Pancreas (tissue), 10 donors: ENCODE measurements at places on chromosomes 16 and 17. TPM values are rescaled to one million over a fixed set of nuclear protein-coding genes. Genes with fewer than 3 reads are reported as not detected.
A peak's percentile ranks its signal among the peaks of the same experiment; 100 is the strongest.

DNA sequence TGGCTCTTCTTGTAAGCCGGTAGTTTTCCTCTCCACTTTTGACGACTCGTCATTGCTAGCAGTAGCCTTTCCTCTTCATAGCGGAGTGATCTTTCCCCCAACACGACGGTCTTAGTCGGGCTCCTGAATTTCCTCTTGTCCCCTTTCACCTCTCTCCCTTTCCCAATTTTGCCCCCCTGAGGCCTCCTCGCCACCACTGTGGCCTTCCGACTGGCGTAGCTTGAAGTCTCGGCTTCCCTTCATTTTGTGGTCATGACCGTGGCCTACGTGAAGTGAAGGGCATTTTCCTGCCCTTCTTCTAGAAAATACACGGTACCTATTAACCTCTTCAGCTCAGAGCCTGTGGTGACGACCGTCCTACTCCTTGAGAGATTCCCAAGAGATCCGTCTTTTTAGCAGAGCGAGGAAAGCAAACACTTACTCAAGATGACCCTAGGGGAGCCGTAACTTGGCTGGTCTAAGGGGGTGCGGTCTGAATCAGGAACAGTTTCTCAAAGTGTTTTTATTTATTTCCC is 787 bp downstream of the PRKAR1A start:
- no peak for DNase-seq
- H3K27ac ChIP-seq: peak overlapping the region; percentile 97
- H3K4me1 ChIP-seq: peaks cover 8% of the 10 kb centered on the region
- H3K27me3 ChIP-seq: no peaks in the 10 kb centered on the region

Gene ANKRD40CL
- not detected for total RNA-seq

Gene ITGAL
- total RNA-seq: 1.3 TPM

Gene CETP
- total RNA-seq: 0.28 TPM

GRCh38 chr16:29667755-29668154 is 4.7 kb downstream of the SPN start:
- H3K4me3 ChIP-seq: no peak overlapping the region
- no peaks in the 10 kb centered on the region for H3K4me1 ChIP-seq
- no peak overlapping the region for H3K27ac ChIP-seq
- H3K27me3 ChIP-seq: no peaks in the 10 kb centered on the region

- no peaks in the 10 kb centered on the region for H3K36me3 ChIP-seq
- no peaks in the 10 kb centered on the region for H3K4me1 ChIP-seq
- H3K27ac ChIP-seq: no peak overlapping the region
- H3K4me3 ChIP-seq: no peak overlapping the region
- no peak for DNase-seq
- no peaks in the 10 kb centered on the region for H3K27me3 ChIP-seq
Measured at GRCh38 chr17:21602176-21602575, 90.1 kb upstream of the KCNJ18 start.

GRCh38 chr16:55443434-55444346 is 35.3 kb upstream of the MMP2 start:
- H3K27ac ChIP-seq: no peak overlapping the region
- H3K36me3 ChIP-seq: no peaks in the 10 kb centered on the region
- no peaks in the 10 kb centered on the region for H3K4me1 ChIP-seq
- no peaks in the 10 kb centered on the region for H3K27me3 ChIP-seq
- H3K4me3 ChIP-seq: no peak overlapping the region

DNA sequence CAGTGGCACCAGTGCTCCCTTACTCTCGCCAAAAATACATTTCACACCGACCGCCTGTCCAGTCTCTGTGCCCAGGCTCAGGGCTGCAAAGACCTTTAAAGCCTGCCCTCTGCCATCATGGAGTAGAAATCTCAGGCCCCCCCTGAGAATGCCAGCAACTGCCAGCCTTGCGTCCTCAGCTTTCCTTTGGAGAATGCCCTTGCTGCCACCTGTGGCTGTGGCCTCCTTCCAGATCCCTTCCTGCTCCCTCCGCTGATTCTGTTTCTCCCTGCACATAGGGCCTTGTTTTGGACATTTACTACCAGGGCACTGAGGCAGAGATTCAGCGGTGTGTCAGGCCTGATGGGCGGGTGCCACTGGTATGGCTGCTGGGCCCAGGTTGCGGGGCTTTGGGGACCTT is 13.2 kb downstream of the FCSK start:
- no peaks in the 10 kb centered on the region for H3K4me1 ChIP-seq
- no peak overlapping the region for H3K4me3 ChIP-seq
- H3K27ac ChIP-seq: no peak overlapping the region
- no peak for DNase-seq

DNA sequence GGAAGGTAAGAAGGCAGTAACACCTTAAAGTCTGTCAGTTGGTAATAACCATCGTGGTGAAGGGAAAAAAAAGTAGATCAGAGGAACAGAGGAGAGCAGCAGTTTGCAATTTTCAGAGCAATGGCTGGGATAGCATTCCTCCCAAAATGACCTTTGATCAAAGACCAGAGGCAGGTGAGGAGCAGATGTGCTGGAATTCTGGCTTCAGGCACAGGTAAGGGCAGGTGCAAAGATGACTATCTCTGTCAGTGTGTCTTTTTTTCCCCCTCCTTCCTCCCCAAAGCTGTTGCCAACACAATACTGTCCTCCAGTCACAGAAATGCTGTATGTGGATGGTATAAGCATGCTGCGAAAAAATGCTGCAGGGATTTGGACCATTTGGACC is 166.7 kb downstream of the XYLT1 start:
- no peak for DNase-seq
- peaks cover 49% of the 10 kb centered on the region for H3K4me1 ChIP-seq
- no peaks in the 10 kb centered on the region for H3K36me3 ChIP-seq
- H3K27me3 ChIP-seq: no peaks in the 10 kb centered on the region

Gene TP53TG3F
- not detected for total RNA-seq

GRCh38 chr16:73076324-73076810 is 28.4 kb upstream of the ZFHX3 start:
- H3K27ac ChIP-seq: no peak overlapping the region
- no peaks in the 10 kb centered on the region for H3K27me3 ChIP-seq

Gene LITAFD
- not detected for total RNA-seq

DNA sequence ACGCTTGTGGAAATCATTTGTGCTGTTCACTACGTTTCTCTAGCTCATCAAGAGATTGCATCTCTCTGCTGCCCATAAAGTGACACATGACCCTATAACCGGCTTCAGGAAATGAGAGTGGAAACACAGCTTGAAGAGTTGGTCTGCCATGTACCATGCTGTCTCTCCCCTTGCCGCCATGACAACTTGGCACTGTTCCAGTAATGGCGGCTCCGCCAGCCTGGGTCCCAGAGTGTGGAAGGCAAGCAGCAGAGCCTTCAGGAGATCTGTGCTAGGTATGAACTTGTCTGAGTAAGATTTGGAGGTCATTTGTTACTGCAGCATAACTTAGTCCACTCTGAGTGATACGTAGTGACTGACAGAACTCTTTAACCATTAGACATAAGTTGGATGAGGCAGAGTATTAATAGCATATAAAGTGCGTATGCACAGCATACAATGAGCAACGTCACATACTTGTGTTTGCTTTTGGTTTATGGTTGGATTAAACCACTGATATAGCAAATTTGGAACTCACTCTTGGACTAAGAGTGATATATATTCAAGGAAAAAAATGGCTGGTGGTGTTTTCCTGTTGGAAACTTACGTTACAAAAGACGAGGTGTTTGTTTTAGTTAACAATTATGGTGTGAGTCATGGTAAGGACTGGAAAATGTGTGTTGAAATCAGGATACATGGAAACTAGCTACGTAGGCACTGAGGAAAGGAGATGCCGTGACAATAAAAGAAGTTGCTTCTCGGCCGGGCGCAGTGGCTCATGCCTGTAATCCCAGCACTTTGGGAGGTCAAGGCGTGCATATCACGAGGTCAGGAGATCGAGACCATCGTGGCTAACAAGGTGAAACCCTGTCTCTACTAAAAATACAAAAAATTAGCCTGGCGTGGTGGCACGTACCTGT is 24.4 kb upstream of the PMP22 start:
- no peak for DNase-seq
- H3K4me3 ChIP-seq: no peak overlapping the region
- H3K27me3 ChIP-seq: no peaks in the 10 kb centered on the region
- H3K4me1 ChIP-seq: no peaks in the 10 kb centered on the region
- H3K27ac ChIP-seq: no peak overlapping the region
- H3K36me3 ChIP-seq: no peaks in the 10 kb centered on the region

DNA sequence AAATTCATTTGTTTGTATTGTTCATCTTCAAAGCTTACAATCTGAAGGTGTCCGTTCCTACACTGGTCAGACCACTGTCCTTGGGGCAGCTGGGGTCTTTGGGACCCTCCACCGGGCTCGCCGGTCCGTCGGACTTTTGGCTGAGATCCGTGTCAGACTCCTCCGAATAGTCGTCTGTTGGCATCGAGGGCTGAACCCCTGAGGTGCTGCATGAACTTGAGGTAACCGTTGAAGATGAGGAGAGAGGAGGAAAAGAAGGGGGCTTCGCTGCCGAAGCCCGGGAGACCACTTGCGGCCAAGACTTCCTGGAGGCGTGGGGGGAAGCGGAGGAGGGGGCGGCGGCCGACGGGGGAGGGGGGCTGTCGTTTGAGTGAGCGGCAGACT is 260.8 kb downstream of the ZFHX3 start:
- H3K27ac ChIP-seq: no peak overlapping the region
- peaks cover 4% of the 10 kb centered on the region for H3K4me1 ChIP-seq
- DNase-seq: no peak
- no peaks in the 10 kb centered on the region for H3K27me3 ChIP-seq
- no peaks in the 10 kb centered on the region for H3K36me3 ChIP-seq
- H3K4me3 ChIP-seq: no peak overlapping the region

DNA sequence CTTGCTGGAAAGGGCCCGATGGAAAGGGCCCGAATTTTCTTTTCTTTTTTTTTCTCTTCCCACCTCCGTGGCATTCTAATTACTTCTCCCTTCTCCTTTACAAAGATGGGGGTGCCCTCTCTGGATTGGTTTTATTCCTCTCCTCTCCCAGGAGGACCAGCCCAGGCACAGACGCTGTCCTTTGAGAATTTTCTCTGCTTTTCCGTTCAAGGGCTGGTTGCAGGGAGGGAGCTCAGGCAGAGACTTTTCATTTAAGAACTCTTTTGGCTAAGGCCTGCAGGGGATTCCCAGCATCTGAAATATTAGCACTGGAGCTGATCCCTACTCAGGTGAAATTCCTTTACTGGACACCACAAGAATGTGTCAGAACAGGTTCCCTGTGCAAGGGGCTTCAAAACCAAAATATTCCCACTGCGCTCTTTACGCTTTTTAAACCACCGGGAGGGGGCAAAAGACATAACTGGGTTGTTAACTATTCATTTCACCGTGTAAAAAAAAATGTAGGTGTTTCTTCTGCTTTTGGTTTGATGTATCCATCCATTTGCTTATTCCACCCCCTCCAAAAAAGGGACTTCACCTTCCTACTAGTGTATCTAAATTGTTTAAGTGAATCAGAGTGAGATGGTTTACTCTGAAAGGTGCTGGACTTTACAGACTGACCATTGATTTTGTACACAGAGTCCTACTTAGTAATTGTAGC is 1.4 kb downstream of the NFAT5 start:
- H3K27me3 ChIP-seq: no peaks in the 10 kb centered on the region
- peaks cover 28% of the 10 kb centered on the region for H3K4me1 ChIP-seq
- no peaks in the 10 kb centered on the region for H3K36me3 ChIP-seq
- DNase-seq: no peak
- H3K4me3 ChIP-seq: peak overlapping the region; percentile 95

DNA sequence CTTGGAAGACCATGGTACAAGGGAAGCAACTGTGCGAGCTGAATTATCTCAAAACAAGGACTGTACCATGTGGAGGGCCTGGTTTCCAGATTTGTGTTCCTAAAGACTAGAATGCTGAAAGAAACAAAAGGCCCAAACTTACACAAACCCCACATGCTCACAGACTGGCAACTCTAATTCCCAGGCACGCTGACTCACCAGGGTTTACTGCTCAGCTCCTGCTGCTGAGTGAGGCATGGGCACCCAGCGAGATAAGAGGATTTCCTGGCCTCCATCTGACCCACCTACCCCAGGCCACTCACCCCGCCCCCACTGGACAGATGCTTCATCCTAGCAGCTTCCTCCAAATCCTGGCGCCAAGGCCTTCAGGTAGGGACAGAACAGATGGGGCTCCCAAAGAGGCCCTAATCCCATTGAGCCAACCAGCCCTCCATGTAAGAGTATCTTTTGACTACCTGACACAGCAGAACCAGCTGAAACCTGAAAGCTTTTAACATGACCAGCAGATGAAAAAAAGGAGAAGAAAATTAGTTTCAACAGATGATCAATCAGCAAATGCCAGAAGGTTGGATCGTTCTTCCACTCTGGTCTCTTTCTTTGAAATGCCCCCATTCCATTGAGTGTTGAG is 33.9 kb downstream of the DCUN1D3 start:
- peaks cover 9% of the 10 kb centered on the region for H3K36me3 ChIP-seq
- peak; percentile 29 for DNase-seq
- H3K4me1 ChIP-seq: peaks cover 35% of the 10 kb centered on the region

Gene PRAC2
- total RNA-seq: not detected

Gene OR1F1
- total RNA-seq: not detected

Gene KRTAP4-4
- total RNA-seq: not detected

DNA sequence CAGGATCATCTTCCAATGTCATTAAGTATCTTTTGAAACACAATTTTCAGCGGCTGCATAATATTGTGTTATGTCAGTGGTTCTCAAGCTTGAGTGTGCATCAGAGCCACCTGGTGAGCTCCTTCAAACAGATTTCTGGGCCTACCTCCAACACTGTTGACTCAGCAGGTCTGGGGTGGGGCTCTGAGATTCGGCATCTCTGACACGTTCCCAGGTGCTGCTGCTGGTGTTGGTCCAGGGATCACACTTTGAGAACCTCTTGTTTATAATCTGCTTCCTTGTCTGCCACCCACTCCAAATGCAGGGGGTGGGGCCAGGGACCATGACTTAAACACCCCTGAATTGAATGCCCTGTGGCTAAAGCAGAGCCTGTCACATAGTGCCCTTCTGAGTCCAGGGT is 73.8 kb upstream of the HNF1B start:
- H3K4me1 ChIP-seq: no peaks in the 10 kb centered on the region
- peak; percentile 62 for DNase-seq
- H3K36me3 ChIP-seq: no peaks in the 10 kb centered on the region
- no peaks in the 10 kb centered on the region for H3K27me3 ChIP-seq
- H3K27ac ChIP-seq: no peak overlapping the region
- H3K4me3 ChIP-seq: no peak overlapping the region

DNA sequence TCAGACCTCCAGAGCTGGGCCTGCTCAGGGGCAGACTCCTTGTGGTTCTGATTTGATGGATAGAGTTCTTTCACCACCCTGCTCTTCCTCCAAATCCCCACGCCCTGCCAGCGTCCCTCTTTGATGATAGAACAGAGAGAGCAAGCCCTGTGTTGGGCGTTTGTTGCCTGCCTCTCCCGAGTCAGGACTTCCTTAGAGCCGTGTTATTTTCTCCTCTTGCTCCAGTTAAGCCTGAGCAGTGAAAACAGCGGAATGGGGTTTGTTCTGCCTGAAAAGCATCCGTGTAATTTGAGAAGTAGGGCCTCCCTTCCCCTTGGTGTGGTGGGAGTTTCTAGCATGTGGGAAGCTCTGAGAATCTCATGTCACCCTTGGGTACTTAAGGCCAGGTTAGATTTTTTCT is 22.1 kb downstream of the TMEM94 start:
- H3K36me3 ChIP-seq: no peaks in the 10 kb centered on the region
- no peak overlapping the region for H3K4me3 ChIP-seq
- H3K27me3 ChIP-seq: no peaks in the 10 kb centered on the region
